Epithelial cell of prostate (primary cell): ENCODE measurements at places on chromosomes 2 and 18.
A peak's percentile ranks its signal among the peaks of the same experiment; 100 is the strongest.

GRCh38 chr2:101253703-101254450 lies 1.2 kb downstream of the CNOT11 start:
- no peak for DNase-seq

- no peak for DNase-seq
These were observed 7.2 kb downstream of the CHPF start for GRCh38 chr2:219536425-219536824.

DNA sequence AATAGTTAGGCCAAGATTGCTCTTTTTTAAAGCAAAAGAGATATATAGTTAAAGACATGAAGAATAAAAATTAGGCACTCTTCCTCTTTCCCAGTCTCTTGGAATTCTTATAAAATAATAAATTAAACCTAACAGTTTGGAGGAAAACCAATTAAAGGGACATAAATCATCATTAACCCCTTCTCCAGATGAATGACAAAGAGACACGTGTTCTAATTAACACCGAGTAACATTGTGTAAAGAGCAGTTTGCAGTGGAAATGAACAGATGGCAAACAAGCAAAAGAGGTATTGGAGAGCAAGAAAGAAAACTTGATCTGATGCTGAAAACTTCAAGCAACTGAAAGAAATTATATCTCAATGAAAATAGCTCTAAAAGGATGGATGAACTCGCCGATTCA lies 48.4 kb downstream of the BCL2 start:
- no peak for DNase-seq

GRCh38 chr18:22489704-22490103 lies 72.0 kb upstream of the CTAGE1 start:
- DNase-seq = peak; percentile 54

DNA sequence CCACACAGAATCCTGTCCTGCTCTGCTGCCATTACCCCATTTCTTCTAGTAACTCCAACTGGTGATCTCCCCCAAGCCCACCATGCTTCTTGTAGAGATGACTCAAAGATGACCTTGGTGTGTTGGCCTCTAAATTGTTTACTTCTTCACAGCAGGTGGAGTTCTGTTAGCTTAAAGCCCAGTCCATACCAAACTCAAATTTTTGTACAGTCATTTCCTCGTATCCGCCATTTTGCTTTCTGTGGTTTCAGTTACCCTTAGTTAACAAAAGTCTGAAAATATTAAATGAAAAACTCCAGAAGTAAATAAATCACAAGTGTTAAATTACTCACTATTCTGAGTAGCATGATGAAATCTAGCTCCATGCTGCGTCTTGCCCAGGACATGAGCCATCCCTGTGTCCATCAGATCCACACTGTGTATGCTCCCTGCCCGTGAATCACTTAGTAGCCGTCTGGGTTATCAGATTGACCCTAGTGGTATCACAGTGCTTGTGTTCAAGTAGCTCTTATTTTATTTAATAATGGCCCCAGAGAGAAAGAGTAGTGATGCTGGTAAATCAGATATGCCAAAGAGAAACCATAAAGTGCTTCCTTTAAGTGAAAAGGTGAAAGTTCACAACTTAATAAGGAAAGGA lies 133.3 kb upstream of the NOL4 start:
- no peak for DNase-seq

GRCh38 chr2:190562121-190562520 lies 27.6 kb upstream of the NEMP2 start:
- no peak for DNase-seq

DNA sequence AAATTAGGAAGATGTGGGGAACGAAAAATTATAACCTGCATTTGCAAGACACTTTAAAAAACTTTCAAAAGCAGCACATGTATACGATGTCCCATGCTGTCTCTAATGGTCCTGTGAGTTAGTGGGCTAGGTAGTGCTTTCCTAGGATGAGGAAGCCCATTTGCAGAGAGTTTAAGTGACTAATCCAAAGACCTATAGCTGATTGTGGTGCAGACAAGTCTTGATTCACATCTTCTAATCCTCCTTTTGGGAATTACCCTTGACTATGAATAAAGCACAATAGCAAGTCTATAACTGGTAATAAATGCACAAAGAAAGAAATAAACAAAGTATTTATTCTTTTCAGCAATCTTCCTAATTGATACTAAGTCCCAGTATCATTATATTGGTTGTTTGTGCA lies 234.6 kb upstream of the FANCL start:
- no peak for DNase-seq

- DNase-seq = no peak
These were observed 150.4 kb upstream of the ITGA4 start for GRCh38 chr2:181306785-181307184.

DNA sequence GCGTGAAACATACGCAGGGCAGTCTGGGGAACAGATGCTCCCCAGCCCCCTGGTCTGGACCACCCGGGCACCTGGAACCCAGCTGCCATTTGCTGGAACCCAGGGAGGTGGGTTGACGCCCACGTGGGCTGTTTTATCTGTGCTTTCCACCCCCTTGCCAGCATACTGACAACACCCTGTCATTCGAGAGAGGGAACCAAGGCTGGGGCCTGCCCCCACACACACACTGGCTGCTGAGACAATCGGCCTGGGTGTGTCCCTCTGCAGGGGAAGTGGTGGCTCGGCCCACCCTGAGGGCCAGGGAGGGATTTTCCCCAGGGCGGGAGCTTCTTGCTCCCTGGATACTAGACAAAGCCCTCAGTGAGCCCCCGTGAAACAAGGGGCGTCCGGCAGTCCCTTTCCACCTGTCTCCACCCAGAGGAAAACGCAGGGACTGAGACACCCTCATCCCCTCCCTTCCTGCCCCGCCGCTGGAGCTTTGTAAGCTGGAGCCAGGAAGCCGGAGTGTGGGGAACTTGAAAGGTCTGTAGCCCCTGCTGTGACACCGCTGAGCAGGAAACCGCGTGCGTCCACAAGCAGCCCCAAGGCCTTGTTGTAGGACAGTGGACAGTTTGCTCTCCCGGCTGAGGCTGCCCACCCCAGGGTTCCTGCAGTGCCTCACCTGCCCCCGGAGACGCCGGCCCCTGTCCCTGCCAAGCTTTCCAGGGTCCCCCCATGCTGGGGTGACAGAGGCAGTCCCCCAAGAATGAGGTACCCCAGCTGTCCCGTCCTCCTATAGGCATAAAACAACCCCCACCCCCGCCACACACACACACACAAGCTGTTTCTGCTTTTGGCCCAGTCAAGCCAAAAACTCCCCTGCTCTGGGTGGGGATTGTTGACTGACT lies 14.1 kb upstream of the KLF11 start:
- no peak for DNase-seq

- DNase-seq = no peak
These were observed 266.3 kb downstream of the NRXN1 start for GRCh38 chr2:50765590-50765989.

DNA sequence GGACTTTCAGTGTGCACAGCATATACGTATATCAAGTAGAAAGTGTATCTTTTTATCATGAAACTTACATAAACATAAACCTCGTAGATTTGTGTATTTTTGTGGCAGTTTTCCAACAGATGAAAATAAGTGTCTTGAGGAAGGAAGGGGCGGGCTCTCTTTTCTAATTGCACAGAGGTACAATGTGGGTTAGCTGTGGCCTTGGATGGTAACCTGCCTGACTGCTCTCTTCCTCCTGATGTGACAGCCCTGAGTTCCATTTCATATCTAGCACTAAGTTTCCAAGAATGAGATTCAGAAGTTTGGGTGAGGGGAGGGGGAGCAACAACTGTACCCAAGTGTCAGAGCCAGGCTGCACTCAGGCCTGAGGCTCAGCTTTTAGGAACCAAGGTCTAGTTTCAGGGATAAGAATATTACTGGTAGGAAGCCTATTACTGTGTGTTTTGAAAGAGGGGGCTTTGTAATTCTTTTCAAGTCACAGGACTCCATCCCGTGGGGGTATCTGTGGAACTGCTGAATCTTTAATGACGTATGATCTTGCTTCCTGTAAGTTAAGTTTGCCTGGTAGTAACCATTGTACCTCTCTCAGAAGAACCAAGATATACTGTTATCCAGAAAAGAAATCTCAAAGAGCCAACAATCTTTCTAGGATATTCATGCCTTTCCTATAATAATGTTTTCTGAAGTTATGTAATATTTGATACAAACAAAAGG lies 483.7 kb downstream of the PTPRM start:
- DNase-seq = no peak

- peak; percentile 89 for DNase-seq
These were observed 35.0 kb upstream of the DSC1 start for GRCh38 chr18:31197676-31198075.

- no peak for DNase-seq
These were observed 34.0 kb downstream of the TSHZ1 start for GRCh38 chr18:75244351-75245313.

GRCh38 chr2:217244815-217245214 lies 385.0 kb upstream of the TNP1 start:
- no peak for DNase-seq

DNA sequence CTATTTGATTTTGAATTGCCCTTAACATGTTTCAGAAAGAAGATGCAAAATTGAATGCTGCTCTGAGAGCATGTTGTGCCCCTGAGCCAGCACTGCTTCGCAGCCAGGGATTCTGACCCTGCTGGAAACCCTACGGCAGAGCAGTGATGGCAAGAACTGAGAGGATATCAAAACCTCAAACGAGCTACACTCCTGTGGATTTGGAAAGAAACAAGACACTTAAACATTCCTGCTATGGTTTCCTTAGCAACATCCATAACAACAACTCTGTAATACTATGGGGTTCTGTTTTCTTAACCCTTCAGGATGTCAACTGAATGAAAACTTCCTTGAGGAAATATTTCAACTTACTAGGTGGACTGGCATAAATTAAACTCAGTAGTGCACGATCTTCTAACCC lies 649.1 kb downstream of the NYAP2 start:
- DNase-seq = no peak

DNA sequence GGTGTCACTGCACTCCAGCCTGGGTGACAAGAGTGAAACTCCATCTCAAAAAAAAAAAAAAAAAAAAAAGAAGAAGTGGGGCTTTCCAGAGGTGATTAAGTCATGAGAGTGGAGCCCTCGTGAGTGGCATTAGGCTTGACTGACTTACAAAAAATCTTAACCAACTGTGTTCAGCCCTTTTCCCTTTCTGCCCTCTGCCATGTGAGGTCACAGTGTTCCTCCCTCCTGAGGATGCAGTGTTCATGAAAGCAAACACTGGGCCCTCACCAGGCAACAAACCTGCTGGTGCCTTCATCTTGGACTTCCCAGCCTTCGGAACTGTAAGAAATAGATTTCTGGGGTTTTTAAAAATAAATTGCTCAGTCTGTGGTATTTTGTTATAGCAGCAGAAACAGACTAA lies 37.0 kb upstream of the METTL21A start:
- no peak for DNase-seq

GRCh38 chr2:188202777-188203176 lies 88.9 kb upstream of the GULP1 start:
- DNase-seq = no peak

DNA sequence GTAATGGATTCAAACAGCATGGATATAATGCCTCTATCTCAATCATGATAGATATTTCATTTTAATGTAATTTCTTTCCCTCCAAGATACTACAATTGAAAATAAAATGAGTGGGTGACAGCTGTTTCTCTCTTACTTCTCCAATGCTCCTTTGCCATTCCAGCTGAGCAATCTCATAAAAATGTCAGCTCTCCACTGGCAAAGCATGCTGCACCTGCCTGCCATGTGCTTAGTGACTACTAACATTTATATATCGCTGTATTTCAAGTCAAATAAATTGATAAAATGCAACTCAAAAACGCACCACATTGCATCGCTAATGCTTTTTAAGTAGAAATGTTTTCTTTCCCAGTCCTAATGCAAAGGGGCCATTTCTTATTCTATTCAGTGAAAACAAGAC lies 1093.9 kb downstream of the CBLN2 start:
- no peak for DNase-seq

DNA sequence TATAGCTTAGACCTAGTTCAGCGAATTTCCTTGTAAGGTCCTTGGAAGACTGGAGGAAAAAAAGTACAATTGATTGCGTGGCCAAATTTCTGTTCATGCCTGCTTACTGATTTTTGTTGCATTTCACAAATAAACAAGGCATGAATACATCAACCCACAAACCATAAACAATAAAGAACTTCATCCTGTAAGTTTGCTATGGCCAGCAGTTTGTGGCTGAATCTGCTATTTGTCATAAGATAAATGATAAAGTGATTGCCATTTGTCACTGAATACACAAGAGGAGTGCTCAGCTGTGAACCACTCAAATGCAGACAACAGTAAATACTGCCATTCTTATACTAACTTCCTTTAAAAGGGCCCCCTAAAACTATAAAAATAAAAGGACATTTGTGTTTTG lies 259.5 kb downstream of the CCDC178 start:
- DNase-seq = no peak

- DNase-seq = no peak
These were observed 25.2 kb downstream of the RTN4 start for GRCh38 chr2:55025082-55025481.

DNA sequence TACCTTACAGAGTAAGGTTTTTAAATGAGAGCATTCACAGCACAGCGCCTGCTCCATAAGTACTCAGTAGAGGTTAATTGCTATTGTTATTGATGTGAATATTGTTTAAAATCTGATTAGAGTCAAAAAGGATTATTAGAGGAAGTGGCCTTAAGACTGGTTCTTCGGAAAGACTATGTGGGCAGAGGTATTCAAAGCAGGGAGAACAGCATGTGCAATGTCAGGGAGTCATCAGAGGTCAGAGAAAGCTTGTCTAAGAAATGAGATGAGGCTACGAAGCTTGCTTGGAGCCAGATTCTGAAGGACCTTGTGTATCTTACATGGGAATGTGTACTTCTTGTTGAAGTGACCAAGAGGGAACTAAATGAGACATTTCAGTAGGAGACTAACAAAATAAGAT lies 49.8 kb downstream of the PMS1 start:
- DNase-seq = no peak

DNA sequence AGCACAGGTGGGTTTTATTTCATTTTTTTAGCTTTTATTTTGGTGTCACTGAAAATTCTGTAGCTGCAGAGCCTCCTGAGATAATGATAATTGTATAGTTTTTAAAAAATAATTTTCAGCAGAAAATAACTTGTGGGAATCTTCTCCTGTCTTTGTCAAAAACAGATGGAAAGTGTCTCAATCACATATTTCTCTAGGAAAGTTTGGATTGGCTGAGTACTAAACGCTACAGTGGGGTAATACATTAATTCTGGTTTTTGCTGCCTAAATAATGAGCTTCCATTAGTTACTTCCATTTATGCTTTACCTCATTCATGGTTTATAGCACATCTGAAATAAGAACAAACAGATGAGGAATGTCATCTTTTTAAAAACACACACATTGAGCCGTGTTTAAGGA lies 2.2 kb downstream of the TWIST2 start:
- no peak for DNase-seq
